Stimulated activated CD8-positive, alpha-beta memory T cell treated with anti-CD3 and anti-CD28 coated beads, Interleukin-4, amount 100 ng/mL, for 48 hours (primary cell): ENCODE measurements at places on chromosomes 3 and 15.

- no peak for DNase-seq
These were observed 79.9 kb upstream of the PEX5L start for GRCh38 chr3:180116658-180117057.

DNA sequence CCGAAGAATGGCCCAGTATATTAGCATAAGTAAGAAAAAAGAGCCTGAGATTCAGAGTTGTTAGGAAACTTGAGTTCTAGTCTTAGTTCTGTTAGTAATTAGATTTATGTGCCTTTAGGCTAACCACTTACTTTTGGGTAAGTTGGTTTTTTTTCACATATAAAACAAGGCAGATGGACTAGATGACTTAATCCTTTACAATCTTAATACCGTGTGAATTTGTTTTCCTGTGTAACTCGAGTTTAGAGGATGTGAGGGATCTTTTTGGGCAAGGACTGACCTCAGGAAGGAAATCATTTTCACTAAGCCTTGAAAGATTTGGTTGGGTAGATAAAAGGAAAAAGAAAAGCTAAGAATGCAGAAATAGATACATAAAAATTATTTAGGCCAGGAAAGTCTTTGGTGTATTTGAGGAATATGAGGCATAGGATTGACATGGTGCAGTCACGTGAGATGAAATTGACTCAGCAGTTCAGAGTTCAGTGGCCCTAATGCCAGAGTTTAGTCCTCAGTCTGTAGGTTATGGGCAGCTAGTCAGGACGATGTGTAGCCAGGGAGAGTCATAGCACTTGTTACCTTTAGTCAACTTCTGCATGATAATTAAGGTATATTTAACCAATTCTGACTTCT is 34.6 kb downstream of the PAK2 start:
- DNase-seq: no peak

DNA sequence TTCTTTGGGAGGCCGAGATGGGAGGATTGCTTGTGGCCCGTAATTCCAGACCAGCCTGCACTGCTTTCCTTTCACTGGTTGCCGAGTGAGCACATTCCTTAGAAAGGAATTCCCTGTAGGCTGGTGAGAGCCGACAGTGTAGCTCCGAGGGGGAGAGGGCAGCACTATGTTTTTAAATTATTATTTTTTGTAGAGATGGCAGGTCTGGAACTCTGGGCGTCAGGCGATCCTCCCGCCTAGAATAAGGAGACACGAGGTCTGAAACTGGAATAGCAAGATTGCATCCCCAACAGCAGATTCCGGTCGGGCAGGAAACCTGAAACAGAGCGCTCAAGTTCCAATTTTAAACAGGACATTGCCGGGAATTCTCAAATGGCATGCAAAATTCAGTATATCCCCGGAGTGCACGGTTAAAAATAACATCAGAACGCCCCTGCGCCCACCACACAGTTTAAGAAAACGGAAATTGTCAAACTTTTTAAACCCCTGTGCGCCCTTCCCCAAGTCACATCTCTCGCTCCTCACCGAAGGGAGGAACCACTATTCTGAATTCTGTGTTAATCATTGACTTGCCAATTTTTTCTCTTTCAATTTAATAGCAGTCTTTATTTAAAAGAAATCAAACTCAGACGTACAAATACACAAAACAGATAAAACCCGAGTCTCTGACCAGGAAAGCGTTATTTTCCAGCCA is 643 bp upstream of the RNU5B-1 start:
- no peak for DNase-seq

- no peak for DNase-seq
These were observed 352.4 kb upstream of the TMCO5A start for GRCh38 chr15:37581866-37582532.

DNA sequence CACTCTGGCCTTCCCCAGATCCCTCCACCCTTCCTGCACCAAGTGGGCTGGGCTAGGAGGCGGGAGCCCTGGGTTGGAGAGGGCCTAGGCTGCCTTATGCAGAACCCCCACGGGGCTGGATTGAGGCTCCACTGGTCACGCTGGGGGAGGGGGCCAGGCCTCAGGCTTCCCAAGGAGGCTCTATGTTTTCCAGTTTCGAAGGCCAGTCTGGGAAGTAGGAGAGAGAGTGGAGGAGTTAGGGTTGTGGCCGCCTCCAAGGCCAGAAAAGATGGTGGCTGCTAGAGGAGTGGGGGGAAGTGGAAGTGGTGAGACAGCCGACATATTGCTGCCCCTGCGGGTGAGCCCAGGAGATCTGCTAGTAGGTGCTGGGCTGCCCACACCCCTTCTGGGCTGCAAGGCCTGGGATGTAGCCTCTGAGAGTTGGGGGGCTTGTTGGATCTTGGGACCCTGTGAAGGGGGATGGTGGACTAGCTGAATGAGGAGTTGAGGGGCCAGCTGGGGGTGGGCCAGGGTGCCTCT is 1.2 kb downstream of the GNAI2 start:
- DNase-seq: peak; percentile 57

- DNase-seq: no peak
These were observed 212.5 kb downstream of the TCF12 start for GRCh38 chr15:57130956-57131355.

GRCh38 chr3:194979173-194979572 is 291.8 kb downstream of the XXYLT1 start:
- no peak for DNase-seq

DNA sequence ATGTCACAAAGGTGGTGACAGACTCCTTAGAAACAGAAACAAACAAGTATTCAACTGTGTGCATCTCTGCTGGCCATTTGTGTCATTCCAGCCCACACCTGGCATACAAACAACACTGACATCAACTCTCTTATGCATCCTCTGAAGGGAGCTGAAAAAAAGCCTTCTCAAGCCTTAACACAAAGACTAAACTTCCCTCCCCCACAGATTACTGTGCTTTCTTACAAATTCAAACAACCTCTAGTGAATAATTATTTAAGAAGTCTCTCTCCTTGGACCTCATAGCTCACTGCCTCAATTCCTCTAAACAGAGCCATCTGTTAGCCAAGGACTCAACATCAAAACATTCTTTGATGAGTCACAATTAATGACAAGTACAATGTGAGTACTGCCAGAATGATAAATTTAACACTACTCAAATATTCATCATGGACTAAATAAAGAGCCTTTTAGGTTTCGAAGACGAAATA is 132.1 kb downstream of the WDR76 start:
- DNase-seq: no peak

GRCh38 chr15:90906181-90906849 is 3.2 kb downstream of the MAN2A2 start:
- no peak for DNase-seq

DNA sequence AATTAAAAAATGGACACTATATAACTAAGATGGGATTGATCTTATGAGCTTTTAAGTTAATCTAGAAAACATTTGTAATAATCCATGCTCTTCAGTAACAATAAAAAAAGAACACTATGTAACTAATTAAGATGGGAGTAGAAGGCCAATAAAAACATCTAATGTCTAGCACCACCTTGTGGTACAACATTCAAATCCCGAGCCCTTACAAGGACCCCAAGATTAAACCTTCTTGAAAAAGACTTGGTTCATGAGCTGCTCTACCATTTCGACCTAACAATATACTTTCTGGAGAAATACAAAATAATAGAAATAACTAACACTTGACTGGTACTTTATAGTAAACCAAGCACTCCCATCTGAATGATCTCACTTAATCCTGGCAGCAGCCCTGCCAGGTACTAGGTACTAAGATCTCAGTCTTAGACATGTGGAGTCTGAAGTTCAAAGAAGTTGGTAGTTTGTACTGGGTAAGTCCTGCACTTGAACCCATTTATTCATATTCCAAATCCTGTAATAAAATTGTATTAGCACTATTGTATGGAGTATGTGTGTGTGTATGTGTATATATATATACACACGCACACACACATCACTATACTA is 21.8 kb downstream of the METTL6 start:
- no peak for DNase-seq

- no peak for DNase-seq
These were observed 62.9 kb upstream of the SPRED1 start for GRCh38 chr15:38189671-38190295.

GRCh38 chr3:105594219-105594618 is 227.5 kb downstream of the ALCAM start:
- DNase-seq: no peak

DNA sequence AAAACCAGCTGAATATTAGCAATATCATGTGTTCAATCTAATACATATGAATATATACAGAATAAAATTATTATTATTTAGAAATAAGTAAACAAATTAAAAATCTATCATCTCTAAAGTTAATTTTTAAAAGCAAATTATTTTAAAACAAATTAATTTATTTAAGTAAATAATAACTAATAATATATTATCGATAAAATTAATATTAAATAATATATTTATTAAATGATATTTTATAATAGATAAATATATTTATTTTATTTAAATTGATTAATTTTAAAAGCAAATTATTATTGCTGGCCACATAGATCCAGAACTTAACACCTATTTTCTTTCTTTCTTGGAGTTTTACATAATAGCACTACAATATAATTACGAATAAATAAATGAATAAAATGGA is 22.2 kb downstream of the RTP3 start:
- DNase-seq: no peak
